SJSA1 (cell line): ENCODE measurements at places on chromosomes 3 and 15. TPM values are rescaled to one million over a fixed set of nuclear protein-coding genes. Genes with fewer than 3 reads are reported as not detected.

Gene TMEM158
- 11.4 and 16.5 TPM in 2 replicates for total RNA-seq

Gene CCDC39
- not detected in 2 replicates for total RNA-seq

Gene NAALADL2
- 4.7 and 9.1 TPM in 2 replicates for total RNA-seq

Gene PARP15
- total RNA-seq = not detected in 2 replicates

Gene EFCC1
- total RNA-seq = 1.5 and 2.8 TPM in 2 replicates

Gene EFL1
- 15.1 and 16.6 TPM in 2 replicates for total RNA-seq

Gene TTLL13
- not detected in 2 replicates for total RNA-seq

- H3K27me3 ChIP-seq = no peaks in the 10 kb centered on the region
- H3K36me3 ChIP-seq = no peaks in the 10 kb centered on the region; the same call in 1 of the 2 replicates
- H3K27ac ChIP-seq = no peak overlapping the region
- H3K4me1 ChIP-seq = peaks cover 14% of the 10 kb centered on the region
- DNase-seq = no peak
- no peak overlapping the region for H3K4me3 ChIP-seq
Measured at GRCh38 chr15:80474224-80475215, 70.3 kb downstream of the ARNT2 start.

DNA sequence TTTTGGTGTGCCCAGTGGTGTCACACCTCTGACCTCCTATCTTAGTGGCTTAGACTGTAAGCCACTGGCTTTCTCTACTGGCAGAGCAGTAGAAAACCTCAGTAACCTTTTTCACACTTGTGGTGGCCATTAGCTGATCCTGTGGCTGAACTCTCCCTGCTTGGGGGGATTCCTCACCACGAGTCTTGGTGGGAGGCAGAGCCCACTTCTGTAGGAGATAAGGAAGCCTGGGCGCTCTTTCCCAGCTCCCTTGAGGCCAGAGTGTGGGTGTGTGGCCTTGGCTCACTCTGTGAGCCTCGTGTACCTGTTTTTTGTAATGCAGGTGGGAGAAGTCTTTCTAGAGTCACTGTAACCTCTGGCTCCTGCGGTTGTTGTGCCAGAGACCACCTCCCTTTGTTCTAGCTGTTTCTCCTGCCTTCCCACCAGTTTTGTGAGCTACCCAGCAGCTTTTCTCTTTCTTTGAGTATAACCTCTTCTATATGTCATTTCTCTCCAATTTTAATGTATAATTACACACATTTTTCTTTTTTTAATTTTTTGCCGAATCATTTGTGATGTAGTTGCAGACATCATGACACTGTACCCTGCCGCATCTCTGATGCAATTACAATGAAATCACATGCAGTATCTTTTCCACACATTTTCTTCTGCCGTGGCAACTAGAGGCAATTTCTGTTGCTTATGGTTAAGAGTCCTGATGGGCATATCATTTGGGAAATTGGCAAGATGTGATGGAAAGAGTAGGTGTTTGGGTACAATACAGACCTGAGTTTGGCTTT is 13.8 kb downstream of the XCR1 start:
- no peaks in the 10 kb centered on the region for H3K36me3 ChIP-seq
- DNase-seq = no peak
- no peak overlapping the region for H3K4me3 ChIP-seq
- no peaks in the 10 kb centered on the region for H3K27me3 ChIP-seq

- H3K27ac ChIP-seq = no peak overlapping the region
- no peak overlapping the region for H3K4me3 ChIP-seq
- H3K27me3 ChIP-seq = no peaks in the 10 kb centered on the region
- H3K4me1 ChIP-seq = no peaks in the 10 kb centered on the region
- no peaks in the 10 kb centered on the region for H3K36me3 ChIP-seq
- no peak for DNase-seq
Measured at GRCh38 chr3:171446301-171446700, 13.9 kb downstream of the TNIK start.

DNA sequence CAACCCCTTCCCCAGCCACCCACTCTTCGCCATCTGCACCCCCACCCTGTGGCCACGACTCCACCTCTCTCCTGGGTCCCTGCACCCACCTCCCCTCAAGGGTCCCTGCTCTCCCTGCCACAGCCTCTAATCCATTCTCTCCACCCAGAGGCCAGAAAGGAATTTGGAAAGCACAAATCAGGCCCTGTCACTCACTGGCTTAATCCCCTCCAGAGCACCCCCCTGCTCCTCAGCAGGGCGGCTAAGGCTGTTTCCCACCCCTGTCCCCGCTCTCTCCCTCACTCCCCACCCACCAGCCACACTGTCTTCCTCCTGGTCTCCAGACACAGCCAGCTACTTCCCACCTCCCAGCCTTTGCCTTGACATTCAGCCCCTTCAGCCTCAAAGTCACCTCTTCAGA is 150.0 kb upstream of the LINGO1 start:
- H3K36me3 ChIP-seq = no peaks in the 10 kb centered on the region
- peaks cover 13% of the 10 kb centered on the region for H3K27me3 ChIP-seq
- H3K4me3 ChIP-seq = no peak overlapping the region

DNA sequence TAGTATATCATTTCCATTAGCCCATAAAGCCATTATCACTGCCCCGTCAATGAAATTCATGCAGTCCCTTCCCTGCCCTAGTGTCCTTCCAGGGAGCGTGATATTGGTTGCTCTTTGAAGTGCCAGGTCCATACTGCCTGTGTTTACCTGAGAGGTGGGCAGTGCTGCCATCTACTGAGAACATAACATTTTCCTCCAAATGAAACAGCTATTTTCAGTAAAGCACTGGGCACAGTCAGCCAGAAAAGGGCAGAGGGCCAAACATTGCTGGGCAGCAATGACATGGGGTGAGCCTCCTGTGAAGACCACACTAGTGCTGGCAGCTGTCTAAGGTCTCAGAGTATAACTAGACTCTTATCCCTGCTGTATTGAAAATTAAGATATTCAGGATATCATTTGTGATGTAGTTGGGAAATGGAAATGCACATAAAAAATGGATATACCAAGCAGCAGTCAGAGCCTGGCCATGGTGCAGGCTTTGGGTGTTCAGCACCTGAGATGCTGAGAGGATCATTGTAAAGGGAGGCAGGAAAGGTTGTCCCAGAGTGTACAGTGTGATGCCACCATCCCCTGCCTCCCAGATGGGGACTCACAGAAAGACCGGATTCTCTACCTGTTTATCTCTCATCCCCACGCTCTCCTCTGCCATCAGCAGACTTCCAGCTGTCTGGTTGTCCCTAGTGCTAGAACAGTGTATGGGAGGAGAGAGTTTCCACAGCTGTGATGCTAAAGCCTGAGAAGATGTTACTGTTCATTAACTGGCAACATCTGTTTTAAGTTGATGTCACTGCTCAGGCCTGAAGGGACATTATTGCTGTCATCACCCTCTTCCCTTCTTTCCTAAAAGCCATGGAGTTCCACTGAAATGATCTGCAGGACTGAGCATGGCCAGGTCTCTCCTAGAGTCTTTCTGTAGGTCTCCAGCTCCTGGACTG is 108.8 kb downstream of the ARNT2 start:
- H3K4me3 ChIP-seq = no peak overlapping the region
- H3K4me1 ChIP-seq = peaks cover 15% of the 10 kb centered on the region
- no peaks in the 10 kb centered on the region for H3K27me3 ChIP-seq
- no peak overlapping the region for H3K27ac ChIP-seq

- peaks cover 13% of the 10 kb centered on the region for H3K4me1 ChIP-seq
- peak; percentile 95 for DNase-seq
- H3K4me3 ChIP-seq = peak overlapping the region; percentile 37
- H3K27me3 ChIP-seq = no peaks in the 10 kb centered on the region
- no peaks in the 10 kb centered on the region for H3K36me3 ChIP-seq
Measured at GRCh38 chr3:49199239-49199899, 28.0 kb downstream of the KLHDC8B start.

- H3K27ac ChIP-seq = no peak overlapping the region
- H3K36me3 ChIP-seq = no peaks in the 10 kb centered on the region
- no peak overlapping the region for H3K4me3 ChIP-seq
- no peaks in the 10 kb centered on the region for H3K4me1 ChIP-seq
- no peak for DNase-seq
- H3K27me3 ChIP-seq = no peaks in the 10 kb centered on the region
Measured at GRCh38 chr3:113057117-113057516, 66.3 kb downstream of the GTPBP8 start.

DNA sequence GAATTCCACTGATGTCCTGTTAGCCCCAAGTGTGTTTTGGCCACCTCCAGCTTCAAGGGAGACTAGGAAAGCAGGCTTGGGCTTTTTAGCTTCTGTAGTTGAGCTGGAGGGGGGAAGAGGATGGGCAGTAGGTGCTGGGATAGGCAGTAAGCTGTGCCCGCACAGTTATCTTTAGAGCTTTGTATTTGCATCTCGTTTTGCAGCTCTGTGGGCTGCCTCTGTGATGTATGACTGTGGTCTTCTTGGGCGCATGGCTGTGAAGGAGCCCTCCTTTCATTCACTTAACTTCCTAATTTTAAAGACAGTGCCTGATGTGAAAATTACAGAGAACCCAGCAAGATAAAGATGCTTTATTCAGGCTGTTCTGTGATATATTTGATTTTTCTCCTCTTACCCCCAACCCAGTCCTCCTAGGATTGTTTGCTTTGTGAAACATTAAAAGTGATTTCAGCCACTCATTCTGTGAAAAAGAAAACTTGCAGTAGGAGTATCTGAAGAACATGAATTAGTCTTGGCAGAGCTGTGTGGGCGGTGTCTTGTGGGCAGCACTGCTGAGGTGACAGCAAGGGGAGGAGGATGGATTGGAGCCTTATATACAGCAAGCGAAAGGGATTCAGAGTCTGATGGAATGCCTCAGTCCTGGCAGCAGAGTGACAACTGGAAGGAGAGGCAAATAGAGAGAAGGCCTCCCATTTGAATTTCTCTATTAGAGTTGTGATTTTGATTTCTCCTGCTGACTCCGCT is 74.3 kb downstream of the LARS2 start:
- peaks cover 20% of the 10 kb centered on the region for H3K36me3 ChIP-seq
- no peaks in the 10 kb centered on the region for H3K27me3 ChIP-seq

DNA sequence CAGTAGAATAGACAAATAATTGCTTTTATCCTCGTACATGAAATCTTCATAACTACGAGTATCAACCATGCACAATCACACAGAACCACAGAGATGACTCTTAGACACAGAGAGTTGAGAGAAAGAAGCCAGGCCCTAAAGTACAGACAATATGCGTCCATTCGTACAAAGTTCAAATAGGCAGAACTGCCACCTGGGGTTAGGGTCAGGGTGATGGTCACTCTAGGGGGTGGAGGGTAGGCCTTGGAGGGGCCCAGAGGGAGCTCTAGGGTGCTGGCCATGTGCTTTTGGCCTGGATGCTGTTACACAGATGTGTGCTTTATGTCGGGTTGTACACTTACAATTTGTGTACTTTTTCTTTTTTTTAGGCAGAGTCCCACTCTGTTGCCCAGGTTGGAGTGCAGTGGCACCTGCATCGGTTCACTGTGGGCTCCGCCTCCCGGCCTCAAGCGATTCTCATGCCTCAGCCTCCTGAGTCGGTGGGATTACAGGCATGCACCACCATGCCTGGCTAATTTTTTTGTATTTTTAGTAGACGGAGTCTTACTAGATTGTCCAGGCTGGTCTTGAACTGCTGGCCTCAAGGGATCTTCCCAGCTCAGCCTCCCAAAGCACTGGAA is 65.9 kb upstream of the KLF13 start:
- H3K36me3 ChIP-seq = no peaks in the 10 kb centered on the region
- no peak overlapping the region for H3K4me3 ChIP-seq
- DNase-seq = no peak
- H3K4me1 ChIP-seq = no peaks in the 10 kb centered on the region

DNA sequence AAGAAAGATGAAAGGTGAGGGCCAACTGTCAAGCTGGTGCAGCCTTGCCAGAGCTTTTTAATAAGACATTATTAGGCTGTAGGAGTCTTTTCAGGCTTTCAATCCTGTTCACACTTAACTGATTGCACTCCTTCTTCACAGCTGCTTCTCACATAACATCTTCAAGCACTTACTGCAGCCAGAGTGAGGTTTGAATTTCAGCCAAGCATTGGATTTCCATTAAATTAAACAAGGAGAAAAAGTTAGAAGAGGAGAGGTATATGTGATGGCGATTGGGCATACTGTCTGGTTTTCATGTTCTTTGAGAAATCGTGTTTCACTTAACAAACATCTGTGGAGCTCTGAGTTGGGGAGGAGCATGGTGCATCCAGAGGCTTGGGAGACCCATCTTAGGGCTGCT is 392.8 kb upstream of the LRRC3B start:
- no peak overlapping the region for H3K4me3 ChIP-seq
- H3K27me3 ChIP-seq = no peaks in the 10 kb centered on the region
- no peak for DNase-seq
- no peaks in the 10 kb centered on the region for H3K4me1 ChIP-seq
- H3K36me3 ChIP-seq = no peaks in the 10 kb centered on the region

GRCh38 chr15:97750060-97750459 is 210.4 kb upstream of the ARRDC4 start:
- no peaks in the 10 kb centered on the region for H3K27me3 ChIP-seq
- DNase-seq = no peak
- no peaks in the 10 kb centered on the region for H3K36me3 ChIP-seq
- no peak overlapping the region for H3K4me3 ChIP-seq

DNA sequence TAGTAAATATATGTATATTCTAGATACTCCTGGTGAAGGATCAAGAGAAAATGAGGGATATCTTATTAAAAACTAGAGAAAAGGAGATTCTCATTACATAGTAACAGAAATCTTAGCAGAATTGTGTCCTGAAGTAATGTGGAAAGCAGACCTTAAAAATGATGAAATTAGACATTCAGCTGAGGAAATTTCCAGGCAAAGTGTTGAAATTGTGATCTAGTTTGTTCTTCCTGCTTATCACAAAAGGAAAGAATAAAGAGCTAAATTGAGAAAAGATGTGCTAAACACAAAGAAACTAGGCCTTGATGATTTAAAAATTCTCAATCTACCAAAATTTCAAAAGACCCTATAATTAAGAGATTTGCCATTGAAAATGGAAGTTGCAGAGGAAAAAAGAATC is 362.6 kb upstream of the PLSCR5 start:
- H3K4me1 ChIP-seq = peaks cover 56% of the 10 kb centered on the region
- H3K4me3 ChIP-seq = no peak overlapping the region
- no peak for DNase-seq

DNA sequence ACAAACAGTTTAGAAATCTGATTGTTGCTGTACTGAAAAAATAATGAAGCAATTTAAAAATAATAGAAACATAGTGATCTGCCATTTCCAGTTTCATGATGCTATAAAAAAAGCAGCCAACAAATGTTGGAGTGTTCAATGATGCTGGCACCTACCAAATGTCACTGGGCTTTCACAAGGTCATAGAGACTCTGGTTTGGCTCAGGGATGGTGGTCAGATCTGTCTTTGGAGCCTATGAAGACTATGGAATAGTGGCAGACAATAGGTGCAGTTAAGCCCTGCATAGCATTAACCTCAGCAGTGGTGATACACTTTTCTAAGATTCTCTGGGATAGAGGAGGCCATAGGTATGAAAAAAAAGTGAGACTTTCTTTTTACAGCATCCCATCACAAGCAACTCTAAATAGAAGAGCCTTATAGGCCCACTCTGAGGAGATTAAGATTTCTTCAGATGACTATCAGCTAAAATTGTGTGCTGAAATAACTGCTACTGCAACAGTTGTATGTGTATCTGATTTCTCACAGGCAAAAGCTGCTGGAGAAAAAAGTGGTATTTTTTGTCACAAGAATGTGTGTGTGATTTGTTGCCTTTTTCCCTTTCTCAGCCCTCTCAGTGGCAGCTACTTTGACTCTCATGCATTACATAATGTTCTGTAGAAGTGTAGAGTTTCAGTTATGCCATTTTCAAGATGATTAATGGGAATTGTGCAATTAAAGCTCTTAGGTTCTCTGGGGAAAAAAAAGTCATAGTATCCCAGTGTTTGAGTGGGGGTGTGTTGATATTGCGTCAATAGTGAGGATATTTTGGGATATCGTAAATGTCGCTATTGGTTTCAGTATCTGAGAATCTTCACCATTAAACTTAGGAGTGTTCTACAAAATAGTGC is 137.4 kb downstream of the MBNL1 start:
- no peak for DNase-seq
- no peak overlapping the region for H3K27ac ChIP-seq
- H3K36me3 ChIP-seq = peaks cover 14% of the 10 kb centered on the region; the same call in 1 of the 2 replicates
- H3K4me1 ChIP-seq = peaks cover 28% of the 10 kb centered on the region
- no peaks in the 10 kb centered on the region for H3K27me3 ChIP-seq
- H3K4me3 ChIP-seq = no peak overlapping the region
